Body of pancreas (tissue), 4 donors: ENCODE measurements at places on chromosomes 13 and 19. TPM values are rescaled to one million over a fixed set of nuclear protein-coding genes. Genes with fewer than 3 reads are reported as not detected.

The GARIN5B gene
- not detected for total RNA-seq

The C1QTNF9 gene
- 4.3 TPM for total RNA-seq

The PTGIR gene
- 9.6 TPM for total RNA-seq

The DKKL1 gene
- total RNA-seq: not detected

DNA sequence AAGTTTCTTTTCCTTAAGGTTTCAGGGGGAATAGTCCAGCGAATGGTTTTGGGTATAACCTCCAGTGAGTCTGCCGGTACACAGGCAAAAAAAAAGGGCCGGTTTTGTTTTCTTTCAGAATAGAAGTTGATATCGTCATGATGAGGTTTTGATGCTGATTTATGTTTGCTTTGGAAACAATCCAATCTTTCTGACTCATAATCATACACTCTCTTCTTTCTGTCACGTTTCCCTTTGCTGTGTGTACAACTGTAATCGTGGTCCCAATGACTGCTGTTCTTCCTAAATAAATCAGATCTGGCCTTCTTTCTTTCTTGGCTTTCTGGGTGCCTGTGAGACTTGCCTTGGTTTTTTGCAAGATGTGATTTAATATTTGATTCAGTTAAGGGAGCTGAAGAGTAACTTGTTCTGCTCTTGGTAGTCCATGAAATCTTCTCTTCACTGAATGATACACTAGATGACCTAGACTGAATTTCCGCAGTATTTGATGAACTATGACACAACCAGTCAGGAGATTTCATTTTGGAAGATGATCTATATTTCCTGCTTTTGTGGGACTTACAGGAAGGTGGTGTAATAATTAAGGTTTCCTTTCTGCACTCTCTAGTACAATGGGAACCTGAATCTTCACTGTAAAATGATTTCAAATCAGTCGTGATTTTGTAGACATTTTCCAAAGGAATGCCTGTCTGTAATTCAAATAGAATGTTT lies 34.9 kb upstream of the METTL21C start:
- H3K27ac ChIP-seq: no peak overlapping the region
- H3K27me3 ChIP-seq: no peaks in the 10 kb centered on the region
- DNase-seq: no peak
- no peak overlapping the region for H3K4me3 ChIP-seq
- H3K4me1 ChIP-seq: no peaks in the 10 kb centered on the region
- H3K36me3 ChIP-seq: no peaks in the 10 kb centered on the region

DNA sequence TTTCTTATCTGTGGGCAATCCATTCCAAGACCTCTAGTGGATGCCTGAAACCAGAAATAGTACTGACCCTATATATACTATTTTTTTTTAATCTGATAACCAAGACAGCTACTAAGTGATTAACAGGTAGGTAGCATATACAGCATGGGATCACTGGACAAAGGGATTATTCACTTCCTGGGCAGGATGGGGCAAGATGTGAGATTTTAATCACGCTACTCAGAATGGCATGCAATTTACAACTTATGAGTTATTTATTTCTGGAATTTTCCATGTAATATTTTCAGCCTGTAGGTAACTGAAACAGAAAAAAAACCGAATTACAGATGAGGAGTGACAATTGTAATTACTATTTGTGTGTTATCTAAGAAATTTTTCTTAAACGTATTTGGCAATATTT lies 41.2 kb downstream of the ZIC2 start:
- H3K4me3 ChIP-seq: no peak overlapping the region
- no peaks in the 10 kb centered on the region for H3K4me1 ChIP-seq
- no peaks in the 10 kb centered on the region for H3K27me3 ChIP-seq
- DNase-seq: no peak
- H3K27ac ChIP-seq: no peak overlapping the region
- H3K36me3 ChIP-seq: no peaks in the 10 kb centered on the region

DNA sequence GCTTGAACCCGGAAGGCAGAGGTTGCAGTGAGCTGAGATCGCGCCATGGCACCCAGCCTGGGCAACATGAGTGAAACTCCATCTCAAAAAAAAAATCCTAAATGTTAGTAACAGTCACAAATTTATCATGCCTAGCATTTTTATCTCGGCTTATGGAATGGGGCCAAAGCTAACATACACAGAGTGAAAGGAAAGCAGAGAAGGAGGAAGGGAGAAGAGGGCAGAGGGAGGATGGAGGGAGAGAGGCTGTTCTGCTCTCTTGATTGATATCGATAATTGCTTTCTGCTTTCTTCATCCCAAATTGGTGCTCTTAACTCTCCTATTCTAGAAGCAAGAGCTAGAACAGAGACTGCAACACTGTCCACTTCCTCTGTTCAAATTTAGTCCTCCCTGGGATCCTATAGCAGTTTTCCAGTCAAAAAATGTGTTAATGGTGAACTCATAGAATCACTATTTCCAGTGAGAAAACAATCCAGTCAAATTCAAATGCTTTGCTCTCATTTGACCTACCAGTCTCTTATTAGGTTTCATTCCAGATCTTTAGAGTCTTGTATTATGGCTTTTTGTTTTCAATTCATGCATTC lies 15.8 kb upstream of the TUBGCP3 start:
- no peak for DNase-seq
- H3K36me3 ChIP-seq: no peaks in the 10 kb centered on the region
- no peak overlapping the region for H3K4me3 ChIP-seq
- no peaks in the 10 kb centered on the region for H3K4me1 ChIP-seq

DNA sequence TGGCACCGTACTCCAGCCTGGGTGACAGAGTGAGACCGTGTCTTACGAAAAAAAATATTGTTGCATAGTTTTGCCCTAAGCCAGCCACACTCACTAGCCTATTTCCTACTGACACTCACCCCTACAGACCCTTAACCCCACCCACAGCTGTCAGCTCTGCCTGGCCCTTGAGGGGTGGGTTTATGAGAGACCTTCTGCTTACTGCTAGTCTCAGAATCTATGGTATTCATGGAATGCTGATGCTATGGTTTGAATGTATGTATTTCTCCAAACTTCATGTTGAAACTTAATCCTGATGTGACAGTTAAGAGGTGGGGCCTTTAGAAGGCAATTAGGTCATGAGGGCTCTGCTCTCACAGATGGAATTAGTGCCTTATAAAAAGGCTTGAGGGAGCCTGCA lies 79.2 kb upstream of the LRCH1 start:
- H3K27ac ChIP-seq: no peak overlapping the region
- no peaks in the 10 kb centered on the region for H3K27me3 ChIP-seq
- no peaks in the 10 kb centered on the region for H3K4me1 ChIP-seq
- no peaks in the 10 kb centered on the region for H3K36me3 ChIP-seq
- H3K4me3 ChIP-seq: no peak overlapping the region

DNA sequence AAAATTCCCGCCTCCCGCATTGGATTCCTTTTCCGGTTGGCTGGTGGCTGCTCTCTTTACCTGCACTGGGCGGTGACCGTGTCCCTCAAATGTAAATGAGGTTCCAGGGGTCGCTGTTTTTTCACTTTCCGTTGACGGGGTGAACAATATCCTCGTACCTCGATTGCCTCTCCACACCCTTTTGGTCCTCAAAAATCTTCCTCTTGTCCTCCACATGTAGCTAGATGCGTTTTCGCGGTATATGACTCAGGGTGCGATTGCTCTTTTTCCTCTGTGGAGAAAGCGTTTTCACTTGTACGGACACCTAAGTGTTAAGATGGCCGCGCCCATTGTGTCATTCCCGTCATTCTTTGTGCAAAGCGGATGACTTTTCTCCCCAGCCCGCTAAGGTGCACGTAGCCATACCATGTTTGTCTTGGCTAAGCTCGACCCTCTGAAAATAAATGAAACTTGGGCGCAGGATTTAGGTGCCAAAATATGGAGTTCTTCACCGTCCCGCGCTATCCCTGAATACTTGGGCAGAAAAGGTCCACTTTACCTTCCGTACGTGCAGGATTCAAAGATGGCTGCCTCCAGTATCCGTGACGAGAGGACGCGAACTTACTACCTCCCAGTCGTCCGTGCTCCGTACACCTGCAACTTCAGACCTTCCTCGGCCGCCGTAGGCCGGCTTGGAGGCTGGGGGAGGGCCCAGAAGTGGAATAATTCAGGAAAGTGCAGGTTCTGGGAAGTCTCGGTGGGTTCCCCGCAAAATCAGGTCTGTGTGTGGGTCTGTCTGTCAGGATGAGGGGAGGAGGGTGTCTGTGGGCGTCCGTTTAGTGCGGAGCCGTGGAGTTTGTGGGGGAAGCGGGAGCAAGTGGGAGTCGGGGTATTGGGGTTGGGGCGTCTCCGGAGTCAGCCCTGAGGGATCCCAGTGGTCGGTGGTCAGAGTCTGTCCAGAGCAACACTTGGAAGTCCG lies at the start of gene ZNF613:
Gene ZNF613, plus strand, starts transcription at position 689 of the 958 bp plus-strand sequence. CDS start 8,749 bp downstream, outside the sequence.
- no peaks in the 10 kb centered on the region for H3K36me3 ChIP-seq
- no peaks in the 10 kb centered on the region for H3K27me3 ChIP-seq
- DNase-seq: peak; percentile 92
- peak within 1 kb of the TSS; percentile 94 for H3K27ac ChIP-seq
- H3K4me3 ChIP-seq: peak within 1 kb of the TSS; percentile 79

DNA sequence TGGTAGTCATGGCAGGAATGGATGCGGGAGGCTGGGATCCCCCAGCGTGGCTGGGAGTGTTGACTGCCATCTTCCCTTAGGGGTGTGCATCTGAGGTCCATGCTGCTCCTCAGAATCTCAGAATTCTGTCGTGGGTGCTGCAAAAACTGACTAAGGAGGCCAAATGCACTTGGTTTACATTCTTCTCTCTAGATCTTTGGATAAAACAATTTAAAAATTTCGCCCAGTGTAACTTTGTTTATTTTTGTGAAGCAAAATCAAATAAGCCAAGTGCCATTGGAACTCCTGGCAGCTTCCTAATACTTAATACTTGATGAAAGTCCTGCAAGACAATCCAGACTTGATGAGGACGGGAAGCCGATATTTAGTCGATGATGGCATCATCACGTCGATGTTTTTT lies 27.8 kb upstream of the TM9SF2 start:
- no peak overlapping the region for H3K4me3 ChIP-seq
- no peak for DNase-seq
- no peak overlapping the region for H3K27ac ChIP-seq
- H3K4me1 ChIP-seq: no peaks in the 10 kb centered on the region

DNA sequence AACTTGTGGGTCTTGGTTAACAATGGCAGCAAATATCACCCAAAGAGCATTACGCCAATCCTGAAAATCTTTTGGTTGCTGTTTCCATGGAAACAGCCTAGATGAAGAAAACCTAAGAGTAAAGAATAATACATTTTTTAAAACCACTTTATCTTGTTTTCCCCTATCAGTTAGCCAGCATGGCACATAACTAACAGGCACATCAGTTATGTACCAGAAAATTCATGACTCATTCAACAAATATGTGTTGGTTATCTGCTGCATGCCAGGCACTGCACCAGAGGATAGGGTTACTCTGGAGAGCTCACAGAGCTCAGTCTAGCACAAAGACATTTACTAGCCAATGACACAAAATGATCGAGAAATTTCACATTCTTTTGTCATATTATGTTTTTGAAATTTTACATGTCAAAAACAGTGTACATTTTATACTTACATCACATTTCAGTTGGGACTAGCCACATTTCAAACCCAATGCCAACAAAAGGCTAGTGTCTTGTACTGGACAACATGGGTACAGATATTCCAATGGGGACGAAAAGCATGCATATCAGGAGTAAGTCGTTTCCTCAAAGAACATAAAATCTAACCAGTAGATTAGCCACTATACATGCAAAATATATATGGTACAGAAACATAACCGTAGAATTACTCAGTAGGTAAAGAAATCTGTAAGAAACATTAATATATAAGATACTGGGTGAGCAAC lies 20.3 kb downstream of the LNX2 start:
- no peak overlapping the region for H3K27ac ChIP-seq
- H3K27me3 ChIP-seq: no peaks in the 10 kb centered on the region
- peaks cover 60% of the 10 kb centered on the region for H3K4me1 ChIP-seq
- no peaks in the 10 kb centered on the region for H3K36me3 ChIP-seq
